ENCODE measurements at places on chromosomes 5 and 9.
A peak's percentile ranks its signal among the peaks of the same experiment; 100 is the strongest.

DNA sequence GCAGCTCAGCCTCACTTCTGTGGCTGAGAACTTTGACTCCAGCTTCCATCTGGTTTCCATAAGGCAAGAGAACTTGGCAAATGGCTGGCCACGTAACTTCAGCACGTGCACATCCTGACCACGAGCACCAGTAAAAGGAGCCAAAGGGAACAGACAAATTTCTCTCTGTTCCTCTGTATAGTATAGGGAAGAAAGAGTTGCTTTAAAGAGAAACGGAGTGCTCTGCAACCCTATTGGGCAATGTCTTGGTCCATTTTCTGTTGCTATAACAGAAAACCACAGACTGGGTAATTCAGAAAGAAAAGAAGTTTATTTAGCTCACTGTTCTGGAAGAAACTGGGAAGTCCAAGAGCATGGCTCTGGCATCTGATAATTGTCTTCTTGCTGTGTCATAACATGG, 558.7 kb downstream of the ACTL7B start:
- DNase-seq: peak; percentile 73

GRCh38 chr5:17249029-17249634, 31.7 kb downstream of the BASP1 start:
- DNase-seq: peak; percentile 99

- no peak for DNase-seq
These were observed 14.0 kb upstream of the PSMD5 start for GRCh38 chr9:120856700-120857099.

- DNase-seq: no peak
These were observed 74.7 kb downstream of the PTTG1 start for GRCh38 chr5:160496334-160496733.

DNA sequence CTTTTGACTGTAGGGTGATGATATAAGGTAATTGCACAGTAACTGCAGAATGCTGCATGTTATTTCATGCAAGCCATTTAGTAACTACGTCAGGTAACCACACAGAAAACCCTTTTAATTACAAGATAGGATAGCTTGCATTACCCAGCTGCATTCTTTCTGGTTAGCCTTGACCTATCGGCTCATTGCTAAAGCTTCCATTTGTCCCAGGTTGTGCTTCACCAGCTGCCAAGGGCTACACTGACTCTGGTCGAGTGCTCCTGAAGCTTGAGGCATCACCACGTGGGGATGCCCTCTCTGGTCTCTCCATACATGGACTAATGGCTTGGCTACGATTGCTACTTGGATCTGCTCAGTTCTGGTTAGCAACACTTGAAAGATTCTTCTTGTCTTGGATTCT, 81.1 kb upstream of the SLC12A2 start:
- DNase-seq: peak; percentile 12

Measured in astrocyte (in vitro differentiated cells and primary cell).